IPS DF 6.9 (cell line): ENCODE measurements at places on chromosomes 5 and 9.

GRCh38 chr9:79798450-79798849 is 226.7 kb downstream of the TLE4 start:
- no peaks in the 10 kb centered on the region for H3K4me1 ChIP-seq
- H3K27me3 ChIP-seq = no peaks in the 10 kb centered on the region
- no peaks in the 10 kb centered on the region for H3K36me3 ChIP-seq
- DNase-seq = no peak
- no peak overlapping the region for H3K27ac ChIP-seq

DNA sequence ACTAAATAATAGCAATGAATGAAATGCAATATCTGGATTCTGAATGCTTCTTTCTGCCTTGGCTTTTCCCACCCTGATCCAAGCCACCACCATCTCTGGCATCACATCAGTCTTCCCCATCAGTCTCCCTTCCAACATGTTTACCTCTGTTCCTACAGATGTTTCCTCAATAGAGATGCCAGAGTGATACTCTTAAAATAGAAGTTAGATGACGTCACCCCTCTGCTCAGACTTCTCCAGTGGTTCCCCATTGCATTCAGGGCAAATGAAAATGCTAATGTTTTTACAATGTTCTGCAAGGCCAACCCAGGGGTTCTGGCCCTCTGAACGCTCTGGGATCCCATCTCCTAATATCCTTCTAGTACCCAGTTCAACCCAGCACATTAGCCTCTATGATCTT is 305.8 kb downstream of the TRIM32 start:
- H3K4me1 ChIP-seq = peaks cover 2% of the 10 kb centered on the region; the same call in 1 of the 2 replicates
- no peak for DNase-seq
- H3K36me3 ChIP-seq = no peaks in the 10 kb centered on the region
- no peak overlapping the region for H3K27ac ChIP-seq
- no peak overlapping the region for H3K4me3 ChIP-seq

GRCh38 chr5:15261269-15261995 is 238.5 kb upstream of the FBXL7 start:
- DNase-seq = no peak
- no peaks in the 10 kb centered on the region for H3K27me3 ChIP-seq
- no peak overlapping the region for H3K27ac ChIP-seq
- peaks cover 3% of the 10 kb centered on the region for H3K4me1 ChIP-seq
- no peaks in the 10 kb centered on the region for H3K36me3 ChIP-seq

DNA sequence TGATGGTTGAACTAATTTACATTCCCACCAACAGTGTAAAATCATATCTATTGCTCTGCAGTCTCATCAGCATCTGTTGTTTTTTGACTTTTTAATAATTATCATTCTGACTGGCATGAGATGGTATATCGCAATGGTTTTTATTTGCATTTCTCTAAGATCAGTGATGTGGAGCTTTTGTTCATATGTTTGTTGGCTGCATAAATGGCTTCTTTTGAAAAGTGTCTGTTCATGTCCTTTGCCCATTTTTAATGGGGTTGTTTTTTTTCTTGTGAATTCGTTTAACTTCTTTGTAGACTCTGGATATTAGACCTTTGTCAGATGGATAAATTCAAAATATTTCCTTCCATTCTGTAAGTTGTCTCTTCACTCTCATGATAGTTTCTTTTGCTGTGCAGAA is 115.2 kb upstream of the CDH12 start:
- H3K36me3 ChIP-seq = no peaks in the 10 kb centered on the region
- DNase-seq = no peak
- H3K4me3 ChIP-seq = no peak overlapping the region
- no peaks in the 10 kb centered on the region for H3K27me3 ChIP-seq

DNA sequence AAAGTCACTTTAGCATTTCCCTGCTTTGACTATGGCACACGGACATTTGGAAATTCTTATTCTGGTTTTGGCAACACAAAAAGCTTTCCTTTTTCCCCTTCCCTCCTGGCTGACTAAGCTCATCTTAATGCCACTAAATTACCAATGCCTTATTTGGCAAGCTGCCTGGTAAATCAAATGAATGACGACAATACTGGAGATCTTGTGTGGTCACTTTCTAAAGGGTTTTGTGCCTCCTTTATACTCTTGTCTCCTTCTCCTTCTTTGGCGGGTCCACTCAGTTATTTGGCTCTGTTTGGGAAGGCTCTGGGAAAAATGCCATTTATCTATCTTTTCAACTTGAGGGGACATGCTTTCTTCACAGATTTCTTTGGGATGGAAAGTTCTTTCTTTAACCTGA is 34.9 kb downstream of the SH3GL2 start:
- no peaks in the 10 kb centered on the region for H3K27me3 ChIP-seq
- no peak overlapping the region for H3K4me3 ChIP-seq
- no peaks in the 10 kb centered on the region for H3K4me1 ChIP-seq

- H3K4me1 ChIP-seq = no peaks in the 10 kb centered on the region; the same call in 1 of the 2 replicates
- DNase-seq = no peak
- no peak overlapping the region for H3K4me3 ChIP-seq
- H3K27me3 ChIP-seq = no peaks in the 10 kb centered on the region
These were observed 203.4 kb downstream of the MCTP1 start for GRCh38 chr5:95081500-95081960.

GRCh38 chr9:99607842-99608448 is 213.7 kb upstream of the NR4A3 start:
- H3K4me1 ChIP-seq = peaks cover 4% of the 10 kb centered on the region; the same call in 1 of the 2 replicates
- no peaks in the 10 kb centered on the region for H3K36me3 ChIP-seq
- no peak overlapping the region for H3K4me3 ChIP-seq
- no peak overlapping the region for H3K27ac ChIP-seq
- DNase-seq = no peak

DNA sequence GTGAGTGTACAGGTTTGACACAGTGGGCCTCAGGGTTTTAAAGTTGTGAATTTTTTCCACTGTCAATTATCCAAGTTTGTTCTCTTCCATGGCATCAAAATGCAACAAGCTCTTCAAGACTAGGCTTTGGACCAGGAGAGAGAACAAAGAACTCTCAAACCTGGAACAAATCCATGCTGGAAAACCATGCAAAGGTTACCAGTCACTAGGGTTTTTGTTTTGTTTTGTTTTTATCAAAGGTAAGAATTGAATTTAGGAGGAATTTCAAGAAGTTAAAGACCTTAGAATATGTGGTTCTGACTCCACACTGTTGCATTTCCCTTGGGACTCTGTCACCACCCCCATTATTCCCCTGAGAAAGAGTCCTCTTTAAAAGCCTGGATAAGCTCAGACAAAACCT is 191.1 kb upstream of the PIK3R1 start:
- H3K27ac ChIP-seq = no peak overlapping the region
- no peak overlapping the region for H3K4me3 ChIP-seq
- no peak for DNase-seq
- H3K36me3 ChIP-seq = no peaks in the 10 kb centered on the region
- no peaks in the 10 kb centered on the region for H3K27me3 ChIP-seq
- H3K4me1 ChIP-seq = peaks cover 1% of the 10 kb centered on the region; the same call in 1 of the 2 replicates

GRCh38 chr5:134028496-134028895 is 23.7 kb upstream of the VDAC1 start:
- H3K27ac ChIP-seq = no peak overlapping the region
- H3K27me3 ChIP-seq = no peaks in the 10 kb centered on the region
- no peak overlapping the region for H3K4me3 ChIP-seq
- H3K36me3 ChIP-seq = no peaks in the 10 kb centered on the region
- no peaks in the 10 kb centered on the region; the same call in 1 of the 2 replicates for H3K4me1 ChIP-seq
- no peak for DNase-seq
